ENCODE measurements at places on chromosomes 1 and 21. TPM values are rescaled to one million over a fixed set of nuclear protein-coding genes. Genes with fewer than 3 reads are reported as not detected.

GRCh38 chr1:68294367-68295066, 62.2 kb upstream of the WLS start:
- no peak for DNase-seq

DNA sequence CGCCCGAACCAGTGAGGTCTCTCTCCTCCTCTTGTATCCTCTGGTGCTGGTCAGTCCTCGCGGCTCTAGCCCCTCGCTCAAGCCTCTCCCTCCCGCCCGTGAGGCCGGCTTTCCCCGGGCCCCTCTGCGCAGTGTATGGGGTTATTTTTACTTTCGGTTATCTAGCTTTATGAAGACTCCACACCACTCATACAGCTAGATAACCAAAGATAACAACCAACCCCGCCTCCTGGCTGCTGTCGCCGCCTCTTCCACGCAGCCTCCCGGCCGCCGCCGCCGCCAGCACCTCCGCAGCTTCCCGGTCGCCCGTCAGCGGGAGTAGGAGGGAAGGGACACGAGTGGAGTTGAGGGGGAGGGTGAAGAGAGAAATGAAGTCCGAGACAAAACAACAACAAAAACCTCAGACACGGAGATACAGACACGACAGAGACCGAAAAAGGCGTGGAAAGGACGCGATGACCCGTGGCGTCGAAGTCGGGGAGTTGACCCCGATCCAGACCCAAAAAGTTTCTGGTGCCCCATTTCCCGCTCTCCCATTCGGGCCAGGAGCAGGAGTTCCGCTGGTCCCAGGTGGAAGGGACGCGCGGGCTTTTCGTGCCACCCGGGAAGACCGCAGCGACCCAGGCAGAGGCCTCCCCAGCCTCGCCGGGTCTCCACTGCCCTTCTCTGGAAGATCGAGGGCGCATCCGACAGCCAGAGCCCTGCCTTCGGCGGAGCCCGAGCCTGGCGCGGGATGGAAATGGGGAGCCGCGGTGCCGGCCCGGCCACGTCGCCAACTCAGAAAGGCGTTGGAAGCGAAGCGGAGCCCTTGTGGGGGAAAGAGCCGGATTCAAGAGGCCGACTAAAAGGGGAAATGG, 51.4 kb downstream of the RHBG start:
- DNase-seq: no peak

DNA sequence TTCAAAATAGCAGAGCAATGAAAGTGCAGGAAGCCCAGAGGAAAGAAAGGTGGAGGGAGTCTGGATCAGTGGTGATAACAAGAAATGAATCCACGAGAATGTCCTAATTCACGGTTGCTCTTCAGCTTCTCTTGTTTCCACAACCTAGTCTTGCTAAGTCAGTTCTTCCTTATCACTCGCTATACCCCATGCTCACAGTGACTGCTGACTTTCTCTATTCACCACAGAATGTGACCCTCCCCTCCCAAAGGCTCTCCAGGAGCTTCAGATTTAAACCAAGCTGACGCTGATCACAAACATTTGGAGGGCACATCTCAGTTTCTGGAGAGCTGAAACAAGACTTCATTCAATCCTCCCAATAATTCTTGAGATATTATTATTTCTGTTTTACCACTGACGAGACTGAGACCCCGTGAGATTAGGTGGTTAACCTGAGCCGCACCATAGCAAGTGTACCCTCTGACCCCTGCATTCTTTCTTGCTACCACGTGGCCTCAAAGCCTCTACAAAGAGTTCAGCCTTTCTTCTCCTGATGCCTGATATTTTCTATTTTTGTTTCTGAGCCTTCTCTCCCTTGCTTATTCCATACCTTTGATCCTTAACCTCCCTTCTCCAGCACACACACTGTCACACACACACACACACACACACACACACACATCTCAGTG, 10.7 kb upstream of the CCN1 start:
- DNase-seq: no peak

DNA sequence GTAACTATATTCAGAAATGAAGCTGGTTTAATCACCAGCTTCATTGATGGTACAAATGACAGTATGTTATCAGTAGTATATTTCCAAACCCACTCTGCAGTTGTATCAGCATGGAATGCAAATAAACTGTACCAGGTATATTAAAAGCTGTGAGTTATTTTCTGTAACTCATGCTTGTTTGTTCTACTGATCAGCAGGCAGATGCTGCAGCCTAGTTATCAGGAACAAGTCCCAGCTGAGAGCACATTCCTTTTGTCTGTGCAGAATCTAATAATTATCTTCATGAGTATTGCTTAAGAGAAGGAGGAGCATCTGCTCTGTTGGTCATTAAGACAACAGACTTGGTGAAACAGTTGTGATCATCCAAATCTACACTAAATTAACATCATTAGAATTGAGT, 1331.1 kb downstream of the MRPL39 start:
- DNase-seq: no peak

DNA sequence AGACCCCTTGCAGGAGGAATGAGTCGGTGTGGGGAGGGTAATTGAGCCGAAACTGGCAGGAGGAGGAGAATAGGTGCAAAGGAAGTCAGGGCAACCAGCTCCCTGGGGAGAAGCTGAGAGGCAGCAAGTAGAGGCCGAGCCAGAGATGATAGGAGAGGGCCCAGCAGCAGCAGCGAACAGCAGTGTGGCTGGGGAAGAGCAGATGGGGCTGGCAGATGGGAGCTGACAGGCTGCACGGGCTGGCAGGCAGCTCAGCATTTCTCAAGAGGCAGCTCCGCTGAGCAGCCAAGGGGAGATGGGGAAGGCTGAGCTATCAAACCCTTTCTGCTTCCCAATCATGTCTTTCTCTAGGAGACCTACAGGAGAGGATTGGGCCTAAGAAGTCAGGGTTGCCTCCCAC, 158.2 kb downstream of the TRIM33 start:
- DNase-seq: no peak

DNA sequence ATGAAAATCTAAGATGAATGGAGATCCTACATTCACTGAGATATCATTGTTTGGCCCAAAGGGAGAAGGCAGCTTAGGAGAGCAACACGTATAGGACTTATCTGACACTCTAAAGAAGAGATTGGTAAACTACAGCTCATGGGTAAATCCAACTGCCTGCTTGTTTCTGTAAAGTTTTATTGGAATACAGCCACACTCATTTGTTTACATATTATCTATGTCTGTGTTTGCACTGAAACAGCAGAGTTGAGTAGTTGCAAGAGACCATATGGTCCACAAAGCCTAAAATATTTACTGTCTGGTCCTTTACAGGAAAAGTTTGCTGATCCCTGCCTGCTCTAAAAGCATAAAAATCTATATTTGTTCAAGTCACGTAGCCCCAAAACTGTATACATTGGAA, 14.3 kb upstream of the LRRC53 start:
- DNase-seq: no peak

GRCh38 chr1:212967801-212968200, 17.5 kb downstream of the VASH2 start:
- no peak for DNase-seq

GRCh38 chr1:103459346-103459745, 66.2 kb upstream of the RNPC3 start:
- no peak for DNase-seq

GRCh38 chr1:108590957-108591356, 31.1 kb downstream of the EEIG2 start:
- peak; percentile 84 for DNase-seq

Gene LYST
- 62.7 TPM for total RNA-seq

Data from urinary bladder (tissue), 4 donors.